ENCODE measurements at places on chromosomes 1 and 21. TPM values are rescaled to one million over a fixed set of nuclear protein-coding genes. Genes with fewer than 3 reads are reported as not detected.

SLAMF1 gene
- total RNA-seq, result not detected

KRTAP10-8 gene
- not detected for total RNA-seq

RPTN gene
- not detected for total RNA-seq

SPRR2F gene
- total RNA-seq, result not detected

CRYAA gene
- not detected for total RNA-seq

SPRTN gene
- 14.3 TPM for total RNA-seq

TEX38 gene
- not detected for total RNA-seq

DEPDC1 gene
- 0.67 TPM for total RNA-seq
